AG09309 (cell line): ENCODE measurements at places on chromosomes 5 and 9.

- DNase-seq, result peak; percentile 72
These were observed 16.0 kb downstream of the ZNF462 start for GRCh38 chr9:106878934-106879333.

- no peak for DNase-seq
These were observed 240.2 kb upstream of the GLRA1 start for GRCh38 chr5:152164860-152165259.

DNA sequence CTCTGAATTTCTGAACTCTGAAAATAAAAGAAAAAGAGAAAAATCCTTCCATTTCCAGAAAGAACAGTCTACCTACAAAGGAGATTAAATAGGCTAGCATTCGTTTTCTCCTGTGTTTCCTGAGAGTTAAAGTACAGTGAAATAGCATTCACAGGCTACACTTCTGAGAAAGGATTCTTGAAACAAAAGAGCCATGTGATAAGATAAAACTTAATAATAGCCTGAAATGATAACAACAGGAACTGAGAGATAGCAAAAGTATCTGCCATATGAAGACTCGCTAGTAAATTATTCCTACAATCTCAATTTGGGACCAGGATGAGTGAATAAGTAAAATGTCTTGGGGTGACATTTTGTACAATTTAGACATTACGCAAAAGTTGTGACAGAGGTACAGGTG, 62.4 kb downstream of the FBN2 start:
- no peak for DNase-seq

GRCh38 chr9:33244137-33244784, 4.3 kb downstream of the SPINK4 start:
- no peak for DNase-seq

GRCh38 chr5:44320188-44320587, 69.0 kb downstream of the FGF10 start:
- DNase-seq, result no peak

GRCh38 chr5:56710826-56711590, 104.3 kb upstream of the MAP3K1 start:
- DNase-seq, result no peak

GRCh38 chr5:108670591-108671289, 77.0 kb upstream of the FER start:
- no peak for DNase-seq

DNA sequence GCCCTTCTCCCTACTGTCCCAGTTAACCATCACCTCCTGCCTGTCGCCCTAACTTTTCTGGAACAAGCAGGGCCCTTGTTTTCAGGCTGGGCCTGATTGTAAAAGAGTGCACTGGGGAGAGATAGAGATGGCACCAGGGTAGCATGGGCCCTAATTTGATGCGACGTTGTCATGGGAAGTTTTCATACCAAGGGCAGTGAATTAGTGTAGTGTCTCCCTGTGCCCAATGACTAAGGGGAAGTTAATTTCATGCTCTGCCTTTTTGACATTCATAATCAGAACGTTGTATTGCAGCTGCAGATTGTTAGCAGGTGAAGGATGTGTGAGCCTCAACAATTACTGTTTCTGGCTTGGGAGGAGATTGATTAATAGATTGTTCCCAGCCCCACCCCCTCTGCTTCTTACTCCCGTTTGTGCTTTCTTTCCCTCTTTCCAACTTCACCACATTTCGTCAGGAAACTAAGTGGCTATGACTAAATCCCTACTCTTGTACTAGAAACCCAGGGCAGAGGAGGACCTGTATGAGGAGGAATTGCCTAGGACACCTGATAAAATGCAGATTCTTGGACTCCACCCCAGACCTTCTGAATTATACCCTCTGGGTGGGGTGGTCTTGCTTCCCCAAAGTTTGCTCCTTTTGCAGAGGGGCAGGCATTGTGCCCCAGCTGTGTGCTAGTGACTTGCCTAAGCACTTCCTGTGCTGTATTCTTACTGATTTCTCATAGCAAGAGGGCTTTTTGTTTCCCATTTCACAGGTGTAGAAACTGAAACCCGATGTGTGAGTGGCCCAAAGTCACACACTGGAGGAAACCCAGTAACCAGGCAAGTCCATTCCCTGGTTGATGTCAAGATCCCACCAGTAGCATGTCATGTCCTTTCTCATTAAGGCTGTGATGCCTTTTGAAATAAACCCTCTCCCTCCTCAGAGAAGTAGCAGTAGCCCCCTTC, 56.3 kb downstream of the DAB2IP start:
- no peak for DNase-seq

DNA sequence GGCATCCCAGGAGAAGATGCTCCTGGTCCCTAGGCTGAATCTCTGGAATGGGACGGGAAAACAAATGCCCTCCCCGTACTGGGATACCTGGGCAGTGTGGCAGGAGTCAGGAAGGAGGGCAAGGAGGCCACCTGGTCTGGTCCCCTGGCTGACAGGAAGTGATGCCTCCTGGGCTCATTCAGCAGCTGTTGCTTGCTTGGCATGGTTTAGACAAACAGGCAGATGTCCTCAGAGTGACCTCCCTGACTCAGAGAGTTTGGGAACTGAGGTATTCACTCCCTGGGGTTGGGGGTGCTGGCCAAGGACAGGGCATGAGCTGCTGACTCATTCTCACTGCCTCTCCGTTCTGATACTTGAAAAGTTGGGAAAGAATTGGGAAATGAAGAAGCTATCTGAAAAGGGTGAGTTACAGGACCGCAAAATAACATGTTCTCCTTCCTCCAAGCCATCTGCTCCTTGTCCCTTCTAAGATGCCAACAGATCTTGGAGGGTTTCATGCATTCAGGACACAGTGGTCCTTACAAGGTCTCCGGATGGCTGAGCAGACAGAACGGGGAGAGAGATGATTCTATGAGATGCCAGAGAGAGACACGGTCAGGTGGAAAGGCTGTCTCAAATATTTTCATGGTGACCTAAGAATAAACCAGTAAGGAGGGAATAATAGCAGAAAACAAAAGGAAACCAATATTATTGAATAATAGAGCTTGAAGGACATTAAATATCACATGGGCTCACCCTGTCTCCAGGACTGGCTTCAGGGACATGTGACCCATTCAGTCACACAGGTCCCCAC, 534.5 kb downstream of the BNC2 start:
- peak; percentile 98 for DNase-seq

DNA sequence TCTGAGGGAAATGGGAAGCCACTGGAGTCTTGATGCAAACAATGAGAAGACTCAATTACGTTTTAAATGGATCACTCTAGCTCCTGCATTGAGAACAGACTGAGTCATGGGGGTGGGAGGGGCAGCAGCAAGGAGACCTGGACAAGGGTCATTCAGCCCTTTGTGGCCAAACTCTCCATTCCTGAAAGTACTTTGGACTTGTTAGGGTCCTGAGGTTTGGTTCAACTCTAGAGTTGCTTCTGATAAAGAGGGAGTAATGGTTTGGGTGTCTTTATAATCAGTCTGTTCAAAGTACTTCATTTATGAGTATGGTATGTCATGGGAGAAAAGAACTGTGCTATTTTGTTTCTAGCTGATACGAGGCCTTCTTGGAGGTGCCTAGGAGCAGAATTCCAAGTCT, 67.7 kb upstream of the SMIM32 start:
- DNase-seq, result no peak

GRCh38 chr9:88741335-88741734, 206.4 kb downstream of the NXNL2 start:
- no peak for DNase-seq

DNA sequence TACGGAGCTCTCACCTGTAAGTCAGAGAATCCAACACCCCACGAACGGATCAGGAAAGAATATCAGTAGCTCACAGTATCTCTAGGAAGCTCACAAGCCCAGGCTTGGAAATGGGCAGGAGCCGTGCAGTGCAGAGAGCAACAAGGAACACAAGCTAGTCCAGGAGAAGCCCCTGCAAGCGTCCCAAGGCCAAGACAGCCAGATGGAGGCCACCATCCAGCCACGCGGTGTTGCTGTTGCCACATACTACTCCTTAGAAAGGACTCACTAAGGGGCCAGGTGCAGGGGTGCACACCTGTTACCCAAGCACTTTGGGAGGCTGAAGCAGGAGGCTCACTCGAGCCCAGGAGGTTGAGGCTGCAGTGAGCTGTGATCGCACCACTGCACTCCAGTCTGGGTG, 15.4 kb upstream of the VAV2 start:
- DNase-seq, result no peak

DNA sequence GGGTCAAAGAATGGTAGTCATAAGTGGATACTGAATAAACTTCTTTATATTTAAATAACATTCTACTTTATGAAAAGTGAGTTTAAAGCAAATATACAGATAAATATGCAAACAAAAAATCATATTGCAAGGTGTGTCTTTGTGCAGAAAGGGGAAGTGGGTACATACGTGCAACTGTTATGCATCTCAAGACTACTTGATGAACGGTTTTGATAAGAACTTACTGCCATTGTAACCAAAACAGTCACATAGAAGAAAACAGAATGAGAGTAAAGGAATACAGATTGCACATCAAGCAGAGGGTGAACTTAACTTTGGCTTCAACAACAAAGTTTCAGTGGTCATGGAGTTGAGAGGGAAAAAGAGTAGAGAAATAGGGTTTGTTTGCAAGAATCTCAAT, 9.9 kb downstream of the CAMK4 start:
- DNase-seq, result no peak
